ENCODE measurements at places on chromosomes 7 and 10. TPM values are rescaled to one million over a fixed set of nuclear protein-coding genes. Genes with fewer than 3 reads are reported as not detected.

The ACHE gene
- total RNA-seq: 0.65 TPM

GRCh38 chr10:29649561-29650551 lies 15.1 kb upstream of the SVIL start:
- no peak for DNase-seq

- DNase-seq: no peak
Measured at GRCh38 chr7:44689427-44689826, 59.2 kb upstream of the ZMIZ2 start.

- no peak for DNase-seq
Measured at GRCh38 chr7:142801601-142802295, 31.0 kb downstream of the PRSS2 start.

The KCNMA1 gene
- 2.0 TPM for total RNA-seq

DNA sequence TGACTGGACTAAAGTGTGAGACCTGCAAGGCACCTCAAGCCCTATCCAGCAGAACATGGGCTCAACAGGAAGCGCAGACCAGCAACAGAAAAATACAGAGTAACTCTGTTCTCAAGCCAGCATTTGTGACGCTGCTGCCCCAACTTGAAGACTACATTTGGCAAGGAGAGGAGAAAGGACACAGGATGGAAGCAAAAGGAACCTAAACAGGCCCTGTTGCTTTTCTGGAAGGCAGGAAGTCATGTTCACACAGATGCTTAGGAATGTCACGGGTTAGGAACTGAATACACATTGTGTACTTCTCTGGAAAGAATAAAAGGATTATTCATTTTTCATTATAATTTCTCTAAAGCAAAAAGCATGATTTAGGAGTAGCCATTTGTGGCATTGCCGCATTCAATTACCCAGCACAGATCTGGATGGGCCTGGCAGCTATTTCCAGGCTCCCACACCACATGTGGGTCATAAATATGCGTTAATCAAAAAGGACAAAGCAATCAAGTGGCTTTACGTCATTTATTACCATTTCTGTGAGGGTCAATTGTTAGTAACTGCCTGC lies 19.8 kb upstream of the TOMM7 start:
- no peak for DNase-seq

Data from Right ventricle myocardium superior (tissue), 1 donor.